ENCODE measurements at places on chromosomes 11 and 22.

- DNase-seq = peak; percentile 28
Observed at GRCh38 chr11:45665933-45666647, 668 bp upstream of the CHST1 start.

- no peak for DNase-seq
Observed at GRCh38 chr11:17414317-17414737, 25.9 kb upstream of the KCNJ11 start.

DNA sequence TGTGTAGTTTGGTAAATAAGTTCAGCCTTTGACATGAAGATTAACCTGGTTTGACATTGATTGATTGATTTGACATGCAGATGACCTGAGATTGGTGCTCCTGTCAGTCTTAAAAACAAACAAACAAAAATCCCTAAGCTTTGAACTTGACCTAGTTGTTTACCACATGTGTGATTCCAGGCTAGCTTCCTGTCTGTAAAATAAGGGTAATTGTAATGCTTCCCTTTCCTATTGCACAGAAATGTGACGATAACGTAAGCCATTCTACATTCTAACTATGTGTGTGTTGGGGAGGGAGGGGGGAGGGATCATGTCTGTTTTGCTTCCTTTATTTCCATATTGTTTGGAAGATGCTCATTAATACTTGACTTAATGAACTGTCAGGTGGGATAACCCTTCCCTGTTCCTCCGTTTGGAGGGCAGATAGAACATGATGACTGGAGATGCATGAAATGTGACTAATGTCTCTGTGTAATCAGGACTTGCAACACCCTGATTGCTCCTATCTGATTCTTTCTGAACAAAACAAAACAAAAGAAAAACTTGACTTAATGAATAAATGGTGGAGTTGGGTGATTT, 106.1 kb upstream of the CLMP start:
- peak; percentile 43 for DNase-seq

- DNase-seq = no peak
Observed at GRCh38 chr11:31160504-31161422, 208.8 kb downstream of the DCDC1 start.

Data from cardiac fibroblast (primary cell).